ENCODE measurements at places on chromosomes 7 and 10.
A peak's percentile ranks its signal among the peaks of the same experiment; 100 is the strongest.

- DNase-seq = no peak
Observed at GRCh38 chr10:630581-631073, 58.8 kb downstream of the DIP2C start.

DNA sequence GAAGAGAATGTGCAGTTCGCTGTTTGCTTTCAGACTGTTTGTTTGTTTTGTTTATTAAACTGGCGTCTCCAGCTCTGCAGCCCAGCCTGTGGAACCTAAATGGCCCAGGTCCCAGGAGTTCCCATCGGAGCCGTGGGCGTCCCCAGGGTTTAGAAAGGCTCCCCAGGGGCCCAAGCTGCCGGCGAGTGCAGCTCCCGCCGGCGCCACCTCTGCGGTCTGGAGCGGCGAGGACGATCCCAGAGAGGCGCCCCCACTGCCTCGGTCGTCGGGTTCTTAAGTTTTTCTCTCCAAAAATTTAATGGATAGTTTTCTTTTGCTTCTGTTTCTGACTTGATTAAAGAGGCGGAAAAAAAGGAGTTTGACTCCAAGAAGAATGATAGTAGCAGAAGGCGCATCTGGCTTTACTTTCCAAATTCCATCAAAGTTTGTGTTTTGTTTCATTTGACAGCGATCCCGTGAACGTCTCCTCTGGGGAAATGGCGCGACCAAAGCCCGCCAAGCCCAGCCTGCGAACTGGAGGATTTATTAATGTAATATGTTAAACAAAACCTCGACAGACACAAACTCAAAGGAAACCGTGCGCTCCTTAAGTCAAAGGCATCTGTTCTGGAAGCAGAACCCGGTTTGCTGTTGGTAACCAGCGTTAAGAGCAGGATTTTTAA lies 718 bp upstream of the FZD1 start:
- DNase-seq = no peak

DNA sequence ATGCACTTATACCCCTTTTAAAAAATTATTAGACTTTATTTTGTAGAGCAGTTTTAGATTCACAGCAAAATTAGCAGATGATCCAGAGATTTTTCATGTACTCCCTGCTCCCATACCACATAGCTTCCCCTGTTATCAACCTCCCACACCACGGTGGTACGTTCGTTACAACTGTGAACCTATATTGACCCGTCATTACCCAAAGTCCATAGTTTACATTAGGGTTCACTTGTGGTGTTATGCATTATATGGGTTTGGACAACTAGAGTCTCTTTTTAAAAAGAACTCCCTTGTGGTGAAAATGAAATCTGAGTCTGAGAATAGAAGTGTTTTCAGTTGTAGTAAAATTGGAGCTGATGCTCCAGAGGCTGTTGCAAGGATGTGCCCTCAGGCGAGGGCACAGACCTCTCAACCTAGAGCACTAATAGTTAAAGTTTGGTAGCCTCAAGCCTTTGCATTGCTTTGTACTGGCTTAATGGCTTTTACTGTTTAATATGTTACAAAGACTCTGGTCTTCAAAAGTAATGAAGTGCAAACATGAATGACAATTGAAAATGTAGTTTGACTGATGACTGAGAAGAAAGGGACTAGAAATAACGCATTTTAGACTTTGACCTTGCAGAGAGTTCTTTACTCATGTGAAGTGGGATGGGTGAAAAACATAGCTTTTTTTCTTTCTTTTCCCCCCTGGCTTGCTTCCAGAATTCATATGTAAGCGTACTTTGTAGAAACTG lies 30.6 kb upstream of the CSTF2T start:
- no peak for DNase-seq

- DNase-seq = no peak
Observed at GRCh38 chr10:79316671-79317431, 30.4 kb upstream of the PPIF start.

DNA sequence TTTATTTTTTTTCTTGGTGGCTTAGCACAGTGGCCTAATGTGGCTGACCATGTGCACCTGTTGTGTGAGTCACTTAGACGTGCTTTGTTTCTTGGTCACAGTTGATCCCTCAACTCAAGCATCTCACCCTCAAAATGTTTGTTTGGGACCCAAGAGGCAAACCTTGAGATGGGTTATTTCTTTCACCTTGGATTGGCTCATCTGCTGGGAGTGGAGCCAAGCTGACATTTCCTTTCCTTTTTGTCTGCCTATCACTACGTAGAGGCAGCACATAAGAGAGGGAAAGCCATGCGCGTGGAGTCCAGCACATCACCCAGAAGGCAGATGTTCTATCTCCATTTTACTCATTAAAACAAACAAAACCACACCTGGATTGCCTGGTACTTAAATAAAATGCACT lies 6.4 kb upstream of the PRKCQ start:
- DNase-seq = no peak

DNA sequence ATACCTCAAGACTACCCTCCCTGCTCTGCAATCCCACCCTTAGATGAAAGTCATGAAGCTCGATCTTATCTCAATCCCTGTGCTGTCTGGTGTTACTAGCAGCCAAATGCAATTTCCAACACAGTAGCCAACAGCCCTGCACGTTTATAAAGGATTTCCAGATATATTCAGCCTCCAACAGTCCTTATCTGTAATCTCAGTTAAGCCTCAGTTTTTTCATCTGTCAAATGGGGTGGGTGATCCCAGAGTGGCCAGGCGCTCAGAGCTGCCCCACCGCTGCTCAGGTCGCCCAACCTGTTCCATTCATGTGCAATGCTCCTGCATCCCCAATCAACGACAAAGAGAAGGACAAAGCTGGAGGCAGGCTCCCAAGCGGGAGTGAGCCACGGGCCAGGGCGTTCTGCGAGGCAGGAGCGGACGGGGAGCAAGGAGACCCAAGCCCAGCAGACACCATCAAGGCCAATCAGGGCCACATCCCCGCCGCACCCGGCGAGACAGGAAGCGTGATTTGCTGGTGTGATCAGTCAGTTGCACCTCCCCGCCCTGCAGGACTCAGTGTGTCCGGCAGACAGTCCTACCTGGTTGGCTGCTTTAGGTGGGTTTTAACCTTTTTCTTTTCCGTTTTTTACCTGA lies 19.7 kb downstream of the PDGFA start:
- no peak for DNase-seq

DNA sequence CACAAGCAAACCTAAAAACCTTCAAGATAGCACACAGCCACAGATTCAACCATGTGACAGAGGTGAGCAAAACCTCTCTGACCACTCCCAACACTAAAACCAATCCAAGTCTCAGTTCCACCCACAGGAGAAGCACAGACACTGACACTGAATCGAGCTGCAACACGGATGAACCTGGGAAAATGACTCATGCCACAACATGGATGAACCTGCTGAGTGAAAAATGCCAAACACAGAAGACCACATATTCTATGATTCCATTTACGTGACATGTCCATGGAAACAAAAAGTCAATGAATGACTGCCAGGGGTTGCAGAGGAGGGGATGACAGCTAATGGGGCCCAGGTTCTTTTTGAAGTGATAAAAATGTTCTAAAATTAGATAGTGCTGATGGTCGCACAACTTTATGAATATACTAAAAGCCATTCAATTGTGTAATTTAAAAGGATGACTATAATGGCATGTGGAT lies 22.0 kb downstream of the CYTH3 start:
- no peak for DNase-seq

DNA sequence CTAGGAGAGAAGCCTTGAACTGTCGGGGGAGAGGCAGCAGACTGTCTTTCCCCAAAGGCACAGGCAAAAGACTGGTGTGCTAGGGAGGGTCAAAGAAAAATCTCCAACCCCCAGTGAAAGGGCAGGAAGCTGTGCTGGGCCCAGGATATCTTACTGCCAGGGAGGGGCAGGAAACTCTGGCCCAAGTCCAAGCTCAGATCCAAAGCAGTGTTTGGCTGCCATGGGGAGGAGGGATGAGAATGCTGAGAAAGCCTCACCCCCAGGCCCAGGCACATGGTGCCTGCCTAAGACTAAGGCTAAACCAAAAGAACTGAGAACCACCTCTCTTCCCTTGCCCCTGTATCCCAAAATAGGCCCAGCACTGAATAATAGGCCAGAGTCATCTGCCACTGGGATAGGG lies 171.2 kb downstream of the PLPP4 start:
- no peak for DNase-seq

DNA sequence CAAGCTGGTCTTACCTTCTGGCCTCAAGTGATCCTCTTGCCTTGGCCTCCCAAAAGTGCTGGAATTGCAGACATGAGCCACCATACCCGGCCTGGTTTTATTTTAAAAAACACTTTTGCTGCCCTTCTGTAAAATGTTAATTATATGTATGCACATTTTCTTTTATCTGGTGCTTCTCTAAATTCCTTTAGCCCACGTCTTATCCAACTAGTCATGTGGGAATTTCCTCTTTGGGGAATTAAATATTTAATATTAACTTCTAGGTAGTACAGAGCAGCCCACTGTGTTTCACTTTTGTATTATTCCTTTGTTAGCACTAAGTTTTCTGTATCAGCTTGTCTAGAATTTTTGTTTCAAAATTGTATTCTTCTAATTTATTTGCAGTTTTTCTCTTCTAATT lies 181.7 kb upstream of the KAT6B start:
- DNase-seq = no peak

- peak; percentile 69 for DNase-seq
Observed at GRCh38 chr10:35218339-35218955, 91.8 kb downstream of the CREM start.

- DNase-seq = no peak
Observed at GRCh38 chr7:94618126-94618525, 37.8 kb downstream of the SGCE start.

- DNase-seq = no peak
Observed at GRCh38 chr10:78455236-78455635, 421.6 kb downstream of the RPS24 start.

- no peak for DNase-seq
Observed at GRCh38 chr10:122795924-122796323, 49.7 kb downstream of the CUZD1 start.

Measured in LNCaP clone FGC (cell line).